Cerebellum (tissue), 4 donors: ENCODE measurements at places on chromosomes 1 and 21.

DNA sequence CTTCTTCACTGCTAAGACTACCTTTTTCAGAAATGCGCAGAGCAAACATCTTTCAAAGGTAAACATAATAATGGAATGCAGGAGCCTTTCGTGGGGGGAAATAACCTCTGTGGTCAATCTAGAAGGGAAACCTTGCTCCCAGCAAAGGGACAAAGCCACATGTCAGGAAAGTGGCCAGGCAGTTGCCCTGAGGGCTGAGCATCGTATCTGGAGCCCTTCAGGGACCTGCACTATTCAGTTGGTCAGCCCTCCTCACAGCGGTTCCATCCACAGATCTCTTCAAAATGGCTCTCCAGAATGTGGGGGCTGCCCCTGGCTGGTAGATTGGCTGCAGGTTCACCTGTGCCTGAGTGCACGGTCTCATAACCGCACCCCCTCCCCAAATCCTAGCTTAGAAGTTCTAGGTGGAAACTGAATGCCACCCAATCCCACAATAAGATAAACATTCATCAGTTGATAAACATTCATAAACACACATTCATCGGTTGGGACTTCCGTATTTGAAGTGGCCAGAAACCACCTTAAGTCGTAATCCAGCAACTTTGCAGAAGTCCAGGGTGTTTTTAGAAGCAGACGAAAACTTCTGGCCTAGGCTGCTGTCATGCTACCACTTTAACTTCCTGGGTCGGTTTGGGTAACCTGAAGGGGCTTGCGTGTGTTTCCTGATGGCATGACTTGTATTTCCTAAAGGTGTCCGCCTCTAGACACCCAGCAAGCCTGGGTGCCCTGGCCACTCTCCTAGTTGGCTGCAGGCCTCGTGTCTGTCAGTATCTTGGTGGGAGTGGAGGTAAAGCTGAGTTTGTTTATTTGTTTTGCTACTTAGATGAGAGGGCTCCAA, 50.5 kb downstream of the RASSF5 start:
- DNase-seq = no peak

GRCh38 chr21:38993561-38993960, 187.8 kb downstream of the ETS2 start:
- no peak for DNase-seq

GRCh38 chr1:42319871-42320484, 15.1 kb downstream of the FOXJ3 start:
- DNase-seq = no peak

GRCh38 chr1:4724695-4725250, 70.4 kb downstream of the AJAP1 start:
- DNase-seq = no peak

- DNase-seq = no peak
Observed at GRCh38 chr1:55386456-55386855, 171.3 kb upstream of the USP24 start.

- DNase-seq = no peak
Observed at GRCh38 chr1:29384496-29385015, 148.2 kb downstream of the PTPRU start.

GRCh38 chr1:9315411-9316079, 22.9 kb downstream of the SPSB1 start:
- no peak for DNase-seq

DNA sequence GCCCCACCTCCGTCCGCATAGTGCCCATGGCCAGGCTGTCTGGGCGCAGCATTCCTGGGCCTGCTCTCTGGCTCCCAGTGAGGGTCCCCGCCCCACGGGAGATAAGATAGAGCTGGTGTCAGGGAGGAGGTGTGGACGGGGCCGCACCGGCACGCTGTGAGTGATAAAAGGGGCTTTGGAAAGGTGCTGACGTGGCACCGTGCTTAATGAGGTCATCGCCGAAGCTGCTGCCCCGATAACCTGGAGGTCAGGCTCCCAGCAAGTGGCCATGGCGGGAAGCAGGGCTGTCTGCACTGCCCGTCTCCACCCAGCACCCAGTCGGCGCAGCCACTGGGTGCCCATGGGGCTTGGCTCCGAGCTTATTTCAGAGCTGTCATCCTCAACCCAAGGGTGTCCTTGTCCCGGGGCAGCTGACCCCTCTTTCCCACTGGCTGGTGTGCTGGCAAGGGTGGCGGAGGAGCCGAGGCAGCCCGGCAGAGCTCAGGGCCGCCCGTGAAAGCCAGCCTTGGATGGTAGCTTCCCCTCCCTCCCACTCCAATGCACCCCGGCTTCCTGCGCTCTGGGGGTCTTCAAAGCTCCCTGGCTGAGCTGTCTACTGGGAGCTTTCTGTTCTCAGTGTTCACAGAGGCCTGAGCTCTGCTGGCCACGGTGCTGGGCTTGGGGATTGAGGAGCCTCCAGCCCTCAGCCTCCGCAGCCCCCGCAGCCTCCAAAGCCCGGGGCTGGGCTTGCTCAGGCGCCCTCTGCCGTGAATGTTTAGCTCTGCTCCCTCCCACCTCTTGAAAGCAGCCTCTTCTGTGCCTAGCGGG, 105.1 kb upstream of the ARHGEF16 start:
- DNase-seq = no peak

DNA sequence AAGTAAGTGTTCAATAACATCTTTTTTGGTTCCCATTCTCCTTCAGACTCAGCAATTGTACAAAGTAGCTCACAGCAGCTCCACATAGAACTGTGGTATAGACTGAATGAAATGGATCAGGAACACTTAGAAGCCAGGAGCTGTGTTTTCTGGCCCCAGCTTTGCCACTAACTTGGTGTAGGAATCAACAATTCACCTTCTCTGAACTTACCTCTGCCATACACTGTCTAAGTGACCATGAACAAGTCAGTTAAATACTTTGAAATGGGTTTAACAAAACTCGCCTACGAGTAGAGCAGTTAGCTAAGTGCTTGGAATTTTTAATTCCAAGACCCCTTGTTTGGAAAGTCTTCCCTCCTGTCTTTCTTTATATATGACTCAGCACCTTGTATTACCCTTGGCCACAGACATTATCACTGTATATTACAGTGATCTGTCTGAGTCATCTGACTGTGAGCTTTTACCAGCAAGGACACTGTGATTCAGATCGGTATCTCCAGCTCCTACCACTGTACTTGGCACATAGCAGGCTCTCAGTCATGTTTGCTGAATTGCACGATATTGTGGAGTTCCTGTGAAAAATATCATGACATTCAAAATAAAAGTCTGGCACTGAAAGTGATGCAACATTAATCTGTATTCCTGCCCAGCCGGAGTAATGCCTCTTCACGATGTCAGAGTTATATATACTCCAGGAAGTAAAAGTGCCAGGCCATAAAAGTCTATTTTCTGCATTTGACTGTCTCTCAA, 101.7 kb upstream of the BEND5 start:
- DNase-seq = no peak

- no peak for DNase-seq
Observed at GRCh38 chr1:89724369-89725010, 91.6 kb downstream of the LRRC8C start.

DNA sequence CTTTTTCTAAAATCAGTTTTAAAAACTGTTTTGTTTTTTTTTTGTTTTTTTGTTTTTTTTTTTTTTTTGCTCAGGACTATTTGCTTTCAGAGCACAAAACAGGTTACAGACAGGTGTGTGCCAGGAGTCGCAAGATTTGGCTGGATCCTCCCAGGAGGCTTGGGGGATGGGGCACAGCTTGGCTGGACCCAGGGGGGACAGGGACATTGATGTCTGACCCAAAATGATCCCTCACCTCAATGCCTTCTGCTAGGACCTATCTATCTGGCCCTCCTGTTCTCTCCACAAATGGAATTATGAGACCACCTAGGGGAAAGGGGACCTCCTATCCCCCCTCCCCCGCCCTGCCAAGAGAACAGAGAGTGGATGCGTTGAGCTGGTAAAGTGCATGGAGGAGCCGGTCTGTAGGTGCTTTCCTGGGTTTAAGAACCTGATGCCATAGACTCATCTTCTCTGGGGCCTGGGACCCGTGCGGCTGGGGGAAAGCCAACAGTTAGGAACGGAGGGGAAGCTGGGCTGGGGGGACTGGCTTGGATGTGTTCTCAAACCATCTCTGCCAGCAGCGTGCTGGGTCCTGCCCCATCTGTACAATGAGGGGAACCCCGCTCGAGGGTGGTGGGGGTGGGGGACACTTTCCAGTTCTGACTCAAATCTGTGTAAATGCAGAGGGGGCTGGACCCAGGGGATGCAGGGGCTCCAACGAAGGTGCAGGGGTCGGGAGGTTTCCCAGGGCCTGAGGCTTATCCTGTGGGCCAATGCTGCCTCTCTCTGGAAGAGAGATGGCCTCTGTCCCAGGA, 28.9 kb downstream of the RUNX3 start:
- DNase-seq = no peak

DNA sequence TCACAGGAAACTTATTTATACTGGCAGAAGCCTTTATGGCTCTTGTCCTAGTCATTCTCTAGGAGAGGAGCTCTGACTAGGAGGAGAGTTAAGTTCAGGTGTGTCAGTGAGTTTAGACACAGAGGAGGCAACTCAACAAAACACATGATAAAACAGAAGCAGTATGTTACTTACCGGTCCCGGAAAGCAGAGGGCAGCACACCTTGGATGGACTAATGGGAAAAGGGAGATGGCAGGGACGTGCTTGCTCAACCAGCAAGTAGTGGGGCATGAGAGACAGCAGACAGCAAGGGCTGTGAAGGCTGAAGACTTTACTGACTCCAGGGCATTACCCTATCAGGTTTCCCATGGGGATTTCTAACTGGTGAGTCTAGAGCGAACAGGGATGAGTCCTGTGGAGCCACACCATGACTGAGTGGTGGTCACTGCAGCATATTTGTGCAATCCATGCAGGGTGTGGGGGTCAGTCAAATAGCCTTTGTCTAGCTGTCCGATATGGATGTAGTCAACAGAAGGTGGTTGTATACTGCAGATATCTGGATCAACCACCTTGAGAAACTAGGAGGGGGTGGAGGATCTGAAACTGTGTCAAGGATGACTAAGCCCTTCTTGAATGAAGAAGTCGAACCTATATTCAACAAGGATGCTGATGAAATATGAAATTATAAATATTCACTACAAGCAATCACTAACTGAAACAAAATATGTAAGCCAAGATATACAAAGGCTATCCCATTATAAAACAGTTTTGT, 596.3 kb upstream of the CHRM3 start:
- DNase-seq = no peak

- DNase-seq = no peak
Observed at GRCh38 chr1:24864370-24864777, 65.7 kb downstream of the RUNX3 start.

- no peak for DNase-seq
Observed at GRCh38 chr1:34018285-34018684, 146.7 kb downstream of the CSMD2 start.

- DNase-seq = no peak
Observed at GRCh38 chr1:5976726-5977493, 15.3 kb downstream of the NPHP4 start.

DNA sequence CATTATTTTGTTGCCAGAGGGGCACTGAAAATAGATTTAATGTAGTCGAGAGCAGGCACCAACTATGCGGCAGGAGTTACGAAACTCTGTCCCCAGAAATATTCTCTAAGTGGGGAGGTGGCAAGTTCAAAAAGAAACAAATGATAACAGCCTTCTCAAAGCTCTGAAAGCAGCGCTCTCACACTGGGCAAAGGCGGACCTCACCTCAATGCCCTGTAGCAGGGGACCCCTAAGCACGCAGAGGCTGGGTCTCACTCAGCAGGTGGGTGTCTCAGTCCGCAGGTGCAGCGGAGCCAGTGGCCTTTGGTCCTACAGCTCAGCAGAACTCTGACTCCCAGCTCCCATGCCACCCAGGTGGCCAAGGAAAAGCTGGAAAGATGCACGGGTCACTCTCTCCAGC, 21.8 kb upstream of the TMPRSS2 start:
- no peak for DNase-seq

DNA sequence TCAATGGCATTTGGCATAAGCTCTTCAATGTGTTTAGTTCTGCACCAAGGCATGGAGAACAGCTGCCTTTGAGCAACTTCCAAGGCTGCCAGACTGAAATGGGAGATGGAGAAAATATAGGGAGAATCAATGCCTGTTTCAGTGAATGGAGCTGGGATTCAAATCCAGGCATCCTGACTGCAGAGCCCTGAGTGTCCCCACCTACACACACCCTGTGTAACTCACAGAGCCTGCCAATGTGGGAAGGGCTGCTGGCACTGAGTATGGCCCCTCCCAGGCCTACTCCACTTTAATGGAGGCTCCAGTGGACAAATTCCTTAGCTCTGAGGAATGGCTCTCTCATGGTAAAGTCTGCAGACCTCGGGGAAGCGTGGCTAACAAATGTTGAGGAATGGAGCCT, 145.6 kb upstream of the TNR start:
- DNase-seq = no peak

DNA sequence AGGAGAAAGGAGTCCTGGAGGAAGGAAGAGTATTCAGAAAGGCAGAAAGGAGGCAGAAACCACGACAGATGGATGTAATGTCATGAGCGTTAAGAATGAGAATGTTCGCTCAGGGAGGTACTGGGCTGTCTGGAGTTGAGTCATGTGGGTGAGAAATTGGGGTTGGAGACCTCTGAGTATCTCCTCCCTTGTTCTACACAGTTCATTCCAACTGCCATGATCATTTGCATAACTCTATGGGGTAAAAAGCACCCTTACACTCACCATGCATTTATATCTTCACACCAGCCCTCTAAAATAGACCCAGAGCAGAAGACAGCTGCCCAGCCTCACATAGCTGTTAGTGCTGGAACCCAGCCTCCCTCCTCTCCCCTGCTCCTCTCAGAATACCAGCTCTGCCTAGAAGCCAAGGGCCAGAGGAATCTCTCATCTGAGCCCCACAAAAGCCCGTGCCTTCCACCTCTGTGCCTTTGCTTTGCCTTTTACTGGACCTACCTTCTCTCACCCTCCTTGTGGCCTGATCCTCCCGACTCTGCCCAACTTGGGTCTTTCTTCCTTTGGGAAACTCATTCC, 85.2 kb downstream of the BEND5 start:
- DNase-seq = no peak

- DNase-seq = no peak
Observed at GRCh38 chr1:52238474-52238873, 96.6 kb downstream of the ZFYVE9 start.

GRCh38 chr1:116401646-116402176, 28.7 kb downstream of the ATP1A1 start:
- no peak for DNase-seq

GRCh38 chr1:245201201-245201600, 46.4 kb downstream of the KIF26B start:
- no peak for DNase-seq

GRCh38 chr1:98398649-98399048, 262.9 kb upstream of the SNX7 start:
- DNase-seq = no peak

- DNase-seq = no peak
Observed at GRCh38 chr1:52663716-52664115, 30.7 kb downstream of the SHISAL2A start.

DNA sequence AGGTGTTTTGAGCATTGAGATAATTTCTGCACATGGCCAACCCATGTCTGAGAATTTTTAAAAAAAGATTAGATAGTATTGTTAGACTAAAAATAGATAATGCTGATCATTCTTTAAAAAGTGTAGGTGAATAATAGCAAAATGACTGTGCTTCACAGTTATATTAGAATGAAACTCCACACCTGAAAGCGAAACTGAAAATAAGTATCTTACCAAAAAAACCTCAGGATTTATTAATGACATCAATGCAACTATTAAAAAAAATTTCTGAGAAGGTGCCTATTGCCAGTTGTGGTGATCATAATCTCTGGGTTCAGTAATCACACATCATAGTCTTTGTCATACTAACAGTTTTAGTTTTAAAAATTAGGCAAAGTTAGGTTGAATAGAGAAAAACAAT, 36.5 kb downstream of the PLA2G4A start:
- no peak for DNase-seq
